ENCODE measurements at places on chromosomes 1 and 21.

- no peak for DNase-seq
Measured at GRCh38 chr1:22709227-22709626, 1.4 kb upstream of the EPHB2 start.

GRCh38 chr1:185804206-185804605 lies 70.0 kb downstream of the HMCN1 start:
- DNase-seq, result no peak

GRCh38 chr1:156705918-156706656 lies 704 bp upstream of the CRABP2 start:
- DNase-seq, result no peak

GRCh38 chr21:45293726-45294401 lies 6.2 kb upstream of the POFUT2 start:
- no peak for DNase-seq

GRCh38 chr1:198701766-198702539 lies 63.1 kb downstream of the PTPRC start:
- DNase-seq, result no peak

DNA sequence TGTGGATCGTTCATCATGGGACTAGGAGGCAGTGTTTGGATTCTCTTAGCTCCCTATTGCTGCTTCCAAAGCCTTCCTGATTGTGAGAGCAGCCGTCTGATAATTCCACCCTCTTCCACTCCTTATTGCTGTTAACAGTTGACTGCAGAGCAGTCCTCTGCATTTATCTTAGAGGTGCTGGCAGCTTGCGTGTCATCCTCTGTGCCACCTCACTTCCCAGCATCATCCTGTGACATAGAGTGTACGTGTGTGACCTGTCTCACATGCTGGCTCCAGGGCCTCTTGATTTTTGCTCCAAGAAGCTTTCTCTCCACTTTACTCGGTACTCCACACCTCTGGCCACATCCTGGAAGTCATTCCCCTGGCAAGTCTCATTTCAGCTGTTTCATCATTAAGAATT lies 53.0 kb upstream of the DYNLT5 start:
- no peak for DNase-seq

DNA sequence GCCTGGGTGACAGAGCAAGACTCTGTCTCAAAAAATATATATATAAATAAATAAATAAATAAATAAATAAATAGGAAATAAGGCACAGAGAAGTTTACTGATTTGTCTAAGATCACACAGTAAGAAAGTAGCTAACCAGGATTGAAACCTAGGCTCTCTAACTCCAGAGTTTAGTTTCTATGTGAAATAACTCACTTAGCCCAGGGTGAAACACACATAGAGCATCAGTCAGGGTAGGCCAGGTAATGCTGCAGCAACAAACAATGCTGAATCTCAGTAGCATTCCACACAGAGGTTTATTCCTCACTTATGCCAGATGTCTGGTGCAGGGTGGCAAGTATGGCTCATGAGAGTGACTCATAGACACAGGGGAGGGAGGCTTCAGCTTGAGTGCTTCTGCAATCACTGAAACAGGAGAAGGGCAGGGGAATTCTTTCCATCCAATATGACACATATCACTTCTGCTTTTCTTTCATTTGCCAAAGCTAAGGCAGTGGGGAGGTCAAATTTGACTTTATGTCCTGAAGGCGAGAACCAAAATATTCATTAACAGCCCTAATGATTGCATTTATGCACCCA lies 37.1 kb upstream of the KANK4 start:
- DNase-seq, result peak; percentile 8

DNA sequence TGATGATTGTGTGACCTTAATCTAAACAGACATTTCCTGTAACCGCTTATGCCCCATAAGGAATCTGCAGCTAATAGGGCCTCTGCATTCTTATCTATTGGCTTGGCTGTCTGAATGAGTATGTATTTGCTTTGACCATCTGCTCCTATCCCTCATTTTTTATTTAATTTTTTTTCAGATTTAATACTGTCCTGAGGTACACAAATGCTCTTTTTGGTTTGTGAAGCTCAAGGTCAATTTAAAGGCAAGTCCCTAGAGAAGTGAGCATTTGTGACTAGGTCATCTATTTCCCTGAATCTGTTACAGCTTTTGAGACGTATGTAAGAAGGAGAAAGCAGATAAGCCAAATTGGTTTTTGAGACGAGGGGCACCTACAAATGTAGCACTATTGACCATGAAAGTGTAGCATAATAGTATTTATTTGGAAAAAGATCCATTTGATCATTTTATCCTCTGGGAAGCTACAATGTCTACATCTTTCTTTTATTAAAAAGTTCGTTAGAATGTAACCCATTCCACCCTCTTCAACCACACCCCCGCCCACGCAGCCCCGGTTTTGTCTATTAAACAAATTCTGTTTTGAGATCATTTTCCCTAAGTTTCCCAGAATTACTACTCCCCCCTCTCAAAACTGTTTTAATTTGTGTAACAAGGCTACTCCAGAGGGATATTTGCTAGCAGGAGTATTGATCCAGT lies 69.2 kb upstream of the HSPA13 start:
- no peak for DNase-seq

DNA sequence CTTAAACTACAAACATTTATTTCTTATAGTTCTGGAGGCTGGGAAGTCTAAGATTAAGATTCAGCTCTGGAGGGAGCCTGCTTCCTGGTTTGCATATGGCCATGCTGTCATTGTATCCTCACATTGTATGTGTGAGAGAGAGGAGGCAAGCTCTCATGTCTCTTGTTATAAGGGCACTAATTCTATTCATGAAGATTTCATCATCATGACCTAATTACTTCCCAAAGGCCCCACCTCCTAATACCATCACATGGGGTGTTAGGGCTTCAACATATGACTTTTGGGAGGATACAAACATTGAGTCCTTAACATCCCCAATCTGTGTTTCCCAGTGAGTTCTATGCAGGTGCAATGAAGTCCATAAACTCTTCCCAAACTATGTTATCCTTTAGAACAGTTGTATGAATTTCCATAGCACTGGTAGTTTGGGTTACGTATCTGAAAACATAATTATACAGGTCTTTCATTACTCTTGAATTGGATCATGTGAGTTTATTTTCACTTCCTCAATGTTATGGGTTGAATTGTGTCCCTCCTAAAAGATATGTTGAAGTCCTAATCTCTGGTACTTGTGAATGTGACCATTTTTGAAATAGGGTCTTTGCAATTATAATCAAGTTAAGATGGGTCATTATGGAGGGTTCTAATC lies 124.2 kb downstream of the RUNX1 start:
- no peak for DNase-seq

DNA sequence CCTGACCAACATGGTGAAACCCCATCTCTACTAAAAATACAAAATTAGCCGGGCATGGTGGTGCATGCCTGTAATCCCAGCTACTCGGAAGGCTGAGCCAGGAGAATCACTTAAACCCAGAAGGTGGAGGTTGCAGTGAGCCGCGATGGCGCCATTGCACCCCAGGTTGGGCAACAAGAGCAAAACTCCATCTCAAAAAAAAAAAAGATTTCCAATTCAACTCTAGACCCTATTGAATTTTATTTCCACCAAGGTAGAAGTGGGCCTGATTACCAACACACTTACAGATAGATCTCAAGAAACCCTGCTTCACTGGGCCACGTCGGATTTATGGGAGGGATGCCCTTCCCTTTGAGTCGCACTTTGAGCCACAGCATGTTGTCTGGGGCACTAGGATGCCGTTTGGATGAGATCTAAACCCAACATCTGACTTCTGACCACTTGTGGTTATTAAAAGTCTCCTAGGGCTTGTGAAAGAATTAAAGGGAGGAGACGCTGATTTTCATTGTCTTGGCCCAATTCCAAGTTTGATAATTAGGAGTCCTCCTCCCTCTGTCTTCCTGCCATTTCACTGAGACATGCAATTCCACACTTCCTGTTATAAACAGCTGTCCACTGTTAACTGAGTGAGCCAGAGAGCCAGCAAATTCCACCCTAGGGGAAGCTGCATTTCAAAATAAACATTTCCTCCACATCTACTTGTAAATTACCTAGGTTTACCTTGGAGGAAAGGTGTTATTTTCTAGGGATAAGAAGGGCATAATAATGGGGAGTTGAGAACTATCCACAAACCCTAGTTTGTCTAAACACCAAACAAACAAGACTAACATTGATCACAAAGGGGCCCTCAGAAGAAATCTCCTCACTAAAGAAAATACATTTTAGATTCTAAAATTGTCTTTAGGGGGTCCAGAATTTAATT lies 5.2 kb upstream of the RERE start:
- no peak for DNase-seq

DNA sequence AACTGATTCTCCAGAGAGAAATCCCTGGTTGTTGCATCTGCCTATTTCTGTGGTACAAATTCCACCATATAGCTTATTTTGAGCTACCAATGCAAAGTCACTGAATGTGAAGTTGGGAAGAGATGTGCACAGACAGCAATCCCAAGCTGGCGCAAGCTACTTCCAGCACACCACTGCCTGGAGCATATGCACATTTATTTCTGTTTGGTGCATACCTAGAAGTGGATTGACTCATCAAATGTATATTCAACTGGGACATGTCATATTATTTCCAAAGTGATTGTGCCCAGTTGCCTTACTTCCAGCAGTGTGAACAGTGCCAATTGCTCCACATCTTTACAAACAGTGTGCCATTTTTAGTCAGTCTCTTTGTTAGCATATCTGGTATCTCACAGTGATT lies 58.2 kb upstream of the PLD5 start:
- no peak for DNase-seq

DNA sequence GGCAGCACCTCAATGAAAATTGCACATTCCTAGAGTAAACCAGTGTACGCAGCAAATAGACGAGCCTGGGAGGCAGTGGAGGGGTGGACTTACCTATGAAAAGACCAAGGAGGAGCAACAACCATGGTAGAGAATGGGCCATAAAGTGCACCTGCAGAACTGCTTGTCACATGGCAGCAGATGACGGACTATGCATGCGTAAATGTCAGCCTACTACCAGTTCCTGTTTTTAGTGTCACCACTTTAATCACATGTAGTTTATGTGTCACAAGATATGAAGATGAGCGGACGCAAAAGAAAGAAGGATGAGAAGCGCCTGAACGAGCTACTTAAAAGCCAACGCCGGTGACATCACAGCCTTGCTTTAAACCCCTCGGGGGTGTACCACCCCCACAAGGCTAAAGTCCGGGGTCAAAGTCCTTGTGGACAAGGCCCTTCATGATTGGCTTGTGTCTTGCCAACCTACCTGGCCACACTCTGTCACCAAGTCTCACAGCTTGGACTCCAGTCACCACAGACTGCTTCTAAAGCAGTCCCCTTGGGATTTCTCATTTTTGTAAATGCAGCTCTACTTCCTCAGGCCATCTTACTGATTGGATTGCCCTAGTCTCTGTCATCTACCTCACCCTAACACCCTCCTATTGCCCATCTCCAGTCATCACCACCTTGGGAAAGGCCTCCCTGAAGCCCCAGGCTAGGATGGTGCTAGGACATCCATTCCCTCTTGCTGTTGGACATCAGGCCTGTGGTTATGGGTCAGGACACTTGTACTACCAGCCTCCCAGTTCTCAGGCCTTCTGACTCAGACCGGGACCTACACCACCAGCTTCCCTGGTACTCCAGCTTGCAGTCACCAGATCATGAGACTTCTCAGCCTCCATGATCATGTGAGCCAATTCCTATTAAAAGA lies 6.0 kb upstream of the LY9 start:
- no peak for DNase-seq

- DNase-seq, result no peak
Measured at GRCh38 chr1:153541641-153542590, 1.2 kb upstream of the S100A5 start.

GRCh38 chr1:247407180-247407616 lies 8.8 kb upstream of the NLRP3 start:
- no peak for DNase-seq
